ENCODE measurements at places on chromosomes 12 and 14.

DNA sequence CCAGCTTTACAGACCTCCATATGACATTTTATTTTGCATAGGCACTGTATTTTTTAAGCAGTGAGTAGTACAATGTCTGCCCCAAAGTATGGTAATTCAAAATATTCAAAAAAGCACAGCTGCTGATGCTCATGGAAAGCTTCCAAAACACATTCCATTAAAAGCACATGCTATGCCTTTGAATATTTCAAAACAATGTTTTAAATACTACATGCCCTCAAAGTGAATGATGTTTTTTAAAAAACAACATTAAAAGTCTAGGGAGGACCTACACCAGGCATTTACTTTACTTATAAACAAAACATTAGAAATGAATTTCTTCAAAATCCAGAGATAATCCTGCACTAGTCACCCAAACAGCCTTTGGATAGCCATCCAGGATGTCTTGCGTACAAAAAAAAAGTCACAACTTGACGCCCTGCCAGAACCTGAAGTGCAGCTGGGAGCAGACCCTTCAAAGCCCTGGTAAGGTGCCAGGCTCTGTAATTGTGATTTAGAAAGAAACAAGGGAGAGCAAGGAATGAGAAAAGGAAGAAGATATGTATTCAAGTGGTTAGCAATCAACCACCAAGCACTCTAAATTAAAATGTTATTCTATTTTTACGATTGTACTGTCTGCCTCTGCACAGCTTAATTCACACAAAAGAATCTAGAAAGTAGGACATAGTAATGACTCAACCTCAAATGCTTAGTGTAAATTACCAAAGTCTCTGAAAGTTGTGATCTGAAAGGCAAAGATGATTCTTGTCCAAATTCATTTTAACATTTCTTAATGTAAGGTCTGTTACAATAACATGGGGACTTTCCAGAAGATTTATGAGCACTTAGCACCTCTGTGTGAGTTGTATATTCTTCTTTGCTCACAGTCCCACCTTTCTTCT lies 31.9 kb downstream of the CEP83 start:
- no peak for DNase-seq

DNA sequence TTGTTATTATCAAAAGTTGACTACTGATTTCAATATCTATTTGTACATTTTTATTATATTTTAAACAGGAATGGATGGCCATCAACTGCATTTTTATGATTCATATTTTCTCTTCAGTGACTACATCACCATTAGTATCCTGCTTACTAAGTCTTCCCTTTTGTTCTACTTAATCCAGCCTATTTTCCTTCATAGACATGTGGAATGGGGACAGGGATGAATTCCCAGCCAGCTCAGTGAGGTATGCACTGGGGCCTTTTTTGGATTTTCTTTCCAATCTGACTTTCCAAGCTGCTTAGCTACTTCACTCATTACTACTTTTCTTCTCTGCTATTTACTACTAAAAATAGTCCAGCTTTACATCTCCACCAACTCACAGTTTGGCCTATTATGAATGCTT lies 38.4 kb downstream of the AKAP6 start:
- DNase-seq, result no peak

- DNase-seq, result no peak
Observed at GRCh38 chr12:24845615-24846014, 103.3 kb downstream of the BCAT1 start.

DNA sequence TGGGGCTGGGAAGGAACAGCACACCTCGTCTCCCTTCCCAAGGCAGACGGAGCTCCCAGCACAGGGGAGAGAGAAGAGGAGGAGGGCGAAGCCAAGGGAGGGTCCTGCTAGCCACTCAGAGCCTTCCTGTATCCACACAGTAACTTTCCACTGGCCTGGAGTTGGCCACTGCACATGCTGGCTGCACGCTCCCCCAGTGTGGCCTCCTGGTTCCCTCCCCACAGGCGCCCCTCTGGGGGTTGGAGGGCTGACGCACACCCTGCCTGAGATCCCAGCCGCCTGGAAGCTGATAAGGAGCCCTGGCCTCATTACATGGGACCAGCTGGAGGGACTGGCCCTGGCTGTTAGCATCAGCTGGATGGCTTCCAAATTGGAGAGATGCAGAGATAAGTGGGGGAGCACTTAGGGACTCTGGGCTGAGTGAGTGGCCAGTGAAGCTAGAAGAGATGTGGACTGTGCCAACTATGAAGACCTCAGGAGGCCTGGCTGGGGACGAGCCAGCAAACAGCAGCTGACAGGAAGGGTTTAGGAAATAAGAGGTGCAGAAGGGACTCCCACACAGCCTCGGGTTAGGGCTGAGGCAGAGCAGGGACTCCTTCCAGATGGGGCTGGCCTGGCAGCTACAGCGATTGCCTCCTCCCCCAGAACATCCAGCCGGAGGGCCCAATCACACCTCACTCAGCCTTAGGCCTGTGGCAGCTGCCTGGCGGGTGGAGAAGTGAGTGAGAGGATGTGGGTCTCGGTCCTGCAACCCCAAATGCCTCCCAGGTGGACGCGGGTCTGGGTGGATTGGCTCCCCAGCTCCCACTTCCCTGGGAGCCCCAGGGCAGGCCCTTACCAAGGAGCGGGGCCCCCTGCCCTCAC lies 26.3 kb upstream of the BCDIN3D start:
- peak; percentile 64 for DNase-seq

GRCh38 chr12:3420693-3421092 lies 70.3 kb upstream of the PRMT8 start:
- DNase-seq, result no peak

DNA sequence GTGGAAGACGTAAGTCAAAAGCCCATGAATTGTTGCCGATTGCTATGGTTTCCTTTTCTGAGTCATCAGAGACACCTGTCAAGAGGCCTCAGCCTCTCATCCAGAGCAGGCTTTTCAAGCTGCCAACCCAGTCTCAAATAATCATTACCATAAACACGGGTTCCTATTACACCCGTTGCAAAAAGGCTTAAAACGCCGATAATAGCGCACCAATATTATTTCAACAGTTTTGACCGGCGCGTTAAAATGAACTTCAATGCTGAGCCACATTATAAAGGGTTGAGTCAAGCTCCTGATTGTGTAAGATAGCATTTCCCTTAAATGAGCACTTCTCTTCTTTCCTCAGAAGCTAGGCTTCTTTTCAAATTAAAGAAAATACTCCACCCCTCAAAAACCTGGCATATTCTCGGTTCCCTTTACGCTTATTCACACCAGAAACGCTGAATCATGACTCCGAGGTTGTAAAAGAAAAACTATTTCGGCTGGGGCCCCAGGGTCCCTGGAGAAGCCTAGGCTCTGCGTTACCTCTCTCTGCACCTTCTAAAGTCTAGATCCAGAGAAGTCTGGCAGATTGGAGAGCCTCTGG lies 1.4 kb downstream of the TMTC1 start:
- DNase-seq, result no peak

- DNase-seq, result no peak
Observed at GRCh38 chr12:50529345-50529744, 24.6 kb downstream of the DIP2B start.

DNA sequence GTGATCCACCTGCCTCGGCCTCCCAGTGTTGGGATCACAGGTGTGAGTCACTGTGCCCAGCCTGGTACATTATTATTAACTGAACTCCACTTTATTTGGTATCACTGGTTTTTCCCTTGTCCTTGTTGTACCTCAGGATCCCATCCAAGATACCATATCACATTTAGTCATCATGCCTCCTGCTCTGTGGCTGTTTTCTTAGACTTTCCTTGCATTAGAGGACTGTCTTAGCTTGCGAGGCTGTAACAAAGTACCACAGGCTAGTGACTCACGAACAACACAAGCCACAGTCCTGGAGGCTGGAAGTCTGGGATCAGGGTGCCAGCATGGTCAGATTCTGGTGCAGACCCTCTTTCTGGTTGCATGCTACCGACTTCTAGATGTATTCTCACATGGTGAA lies 12.2 kb downstream of the KLC1 start:
- no peak for DNase-seq

DNA sequence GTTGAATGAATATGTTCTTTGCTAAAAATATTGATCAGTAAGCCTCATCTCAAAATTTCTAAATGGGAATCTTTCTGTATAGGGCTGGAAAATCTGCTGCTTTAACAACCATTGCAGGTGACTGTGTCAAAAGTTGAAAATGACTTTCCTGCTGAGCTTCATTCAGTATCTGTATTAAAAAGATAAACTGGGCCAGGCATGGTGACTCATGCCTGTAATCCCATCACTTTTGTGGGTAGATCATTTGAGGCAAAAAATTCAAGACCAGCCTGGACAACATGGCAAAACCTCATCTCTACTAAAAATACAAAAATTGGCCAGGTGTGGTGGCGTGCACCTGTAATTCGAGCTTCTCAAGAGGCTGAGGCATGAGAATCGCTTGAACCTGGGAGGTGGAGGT lies 213.7 kb upstream of the SYT10 start:
- DNase-seq, result no peak

GRCh38 chr14:102427642-102428041 lies 64.9 kb downstream of the TECPR2 start:
- DNase-seq, result no peak

DNA sequence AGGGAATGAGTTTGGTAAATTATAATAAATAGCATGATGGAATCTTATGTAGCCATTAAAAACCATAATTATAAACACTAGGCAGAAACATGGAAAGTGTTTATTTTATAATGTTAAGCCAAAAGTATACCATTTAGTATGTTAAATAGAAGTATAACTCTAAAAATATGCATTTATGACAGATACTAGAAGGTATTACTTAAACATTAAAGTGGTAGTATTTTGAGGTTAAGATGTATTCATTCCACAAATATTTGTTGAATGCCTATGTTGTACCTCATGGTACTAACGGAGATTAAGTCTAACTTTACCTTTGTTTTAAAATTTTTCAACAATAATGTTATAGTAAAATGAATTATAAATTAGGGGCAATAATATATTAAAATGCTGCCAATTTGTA lies 24.1 kb downstream of the TTC8 start:
- no peak for DNase-seq

- DNase-seq, result no peak
Observed at GRCh38 chr12:49784756-49785409, 43.3 kb downstream of the NCKAP5L start.

DNA sequence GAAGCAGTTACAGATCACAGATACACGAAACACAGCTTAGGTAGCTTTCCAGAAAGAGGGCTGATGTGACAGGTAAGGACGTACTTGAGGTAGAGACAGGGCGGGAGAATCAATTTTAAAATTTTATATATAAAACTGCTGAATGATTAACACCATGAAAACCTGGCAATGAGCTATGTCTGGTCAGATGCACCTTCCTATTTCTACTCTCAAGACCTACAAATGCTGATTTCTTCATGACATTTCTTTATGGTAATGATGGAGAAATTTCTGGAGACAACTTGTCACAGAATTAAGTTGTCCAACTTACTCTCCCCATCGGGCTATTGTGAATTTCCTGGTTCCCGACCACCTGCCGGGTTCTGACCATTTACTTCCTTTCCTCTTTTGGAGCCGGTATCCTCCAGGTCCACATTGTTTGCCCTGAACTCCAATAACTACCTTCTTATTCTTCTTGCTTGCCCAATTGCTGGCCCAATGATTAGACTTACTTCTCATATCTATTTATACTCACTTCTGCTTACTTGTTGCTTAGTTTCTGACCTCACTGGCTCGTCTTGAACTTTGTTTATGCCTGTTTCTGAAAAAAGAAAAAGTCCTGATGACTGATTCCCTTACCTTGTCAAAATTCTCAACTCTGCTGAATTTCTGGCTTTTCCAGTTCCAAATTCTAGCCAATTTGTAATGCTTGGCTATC lies 12.8 kb upstream of the ATP2B1 start:
- no peak for DNase-seq

DNA sequence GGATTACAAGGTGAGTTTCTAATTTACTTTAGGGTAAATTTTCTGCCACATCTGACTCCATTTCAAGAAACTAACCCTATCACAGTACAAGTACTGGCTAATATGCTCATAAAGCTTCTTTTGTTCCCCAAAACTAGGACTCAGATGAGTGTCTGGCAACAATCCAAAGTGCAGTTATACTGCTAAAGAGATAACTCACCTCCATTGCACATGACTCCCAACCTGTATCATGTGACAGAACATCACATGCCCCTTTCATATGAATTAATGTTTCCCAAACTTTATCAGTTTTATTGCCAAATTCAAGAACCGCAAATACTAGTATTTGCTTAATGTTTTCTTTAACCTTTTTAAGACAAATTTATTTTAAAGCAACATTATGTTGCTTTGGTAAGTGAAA lies 3.9 kb upstream of the PPP1R12A start:
- no peak for DNase-seq

DNA sequence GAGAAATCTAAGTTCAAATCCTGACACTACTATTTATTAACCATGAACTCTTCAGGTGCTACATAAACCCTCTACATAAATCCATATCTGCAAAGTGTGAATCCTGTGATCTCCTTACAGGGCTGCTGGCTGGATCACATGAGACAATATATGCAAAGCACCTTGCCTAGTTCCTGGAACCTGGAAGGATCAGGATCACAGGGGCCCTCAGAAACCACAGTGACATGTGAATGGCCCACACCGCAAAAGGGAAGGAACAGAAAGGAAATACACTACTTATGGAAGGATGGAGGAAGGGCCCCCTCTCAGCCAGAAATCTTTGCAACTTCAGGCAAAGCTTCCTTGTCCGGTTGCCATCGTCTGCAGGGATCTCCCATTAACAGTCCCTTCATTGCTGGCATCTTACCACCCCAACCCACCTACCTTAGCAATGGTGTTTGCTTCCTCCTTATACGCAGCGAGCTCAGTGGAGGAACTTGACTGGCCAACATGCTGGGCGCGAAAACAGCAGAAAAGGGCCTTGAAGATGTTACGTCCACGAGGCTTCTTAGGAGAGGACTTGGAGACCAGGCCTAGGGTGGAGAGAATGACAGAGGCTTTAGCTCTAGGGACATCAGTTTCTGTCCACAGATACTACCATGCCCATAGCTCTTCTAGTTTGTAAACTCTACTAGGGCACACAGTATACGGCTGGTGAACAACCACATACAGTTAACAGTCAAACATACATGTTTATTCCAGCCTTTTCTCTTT lies 10.7 kb upstream of the AVIL start:
- DNase-seq, result no peak

DNA sequence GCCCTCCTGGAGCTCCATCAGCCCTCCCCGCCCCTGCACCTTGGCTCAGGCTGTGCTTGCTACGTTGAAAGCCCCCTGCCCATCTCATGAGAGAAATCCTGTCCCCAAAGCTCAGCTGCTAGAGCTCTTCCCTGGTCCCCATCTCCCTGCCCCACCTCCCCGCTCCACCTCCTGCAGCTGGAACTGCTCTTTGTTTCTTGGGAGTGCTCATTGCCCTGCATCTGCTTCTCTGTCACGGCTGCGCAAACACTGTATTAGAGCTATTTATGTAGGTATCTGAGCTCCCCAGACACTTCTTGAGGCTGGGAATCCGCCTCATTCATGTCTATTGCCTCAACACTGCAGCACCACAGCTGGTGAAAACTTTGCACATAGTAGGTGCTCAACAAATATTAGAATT lies 32.8 kb upstream of the PRIMA1 start:
- no peak for DNase-seq

GRCh38 chr14:20179218-20179617 lies 11.5 kb upstream of the OR11G2 start:
- no peak for DNase-seq

Data from DMS153 (cell line).